Activated naive CD4-positive, alpha-beta T cell treated with anti-CD3 and anti-CD28 coated beads, Interleukin-2, amount 50 U/mL, for 72 hours (primary cell): ENCODE measurements at places on chromosomes 5 and 9. TPM values are rescaled to one million over a fixed set of nuclear protein-coding genes. Genes with fewer than 3 reads are reported as not detected.

Gene MRPS30
- 54.8 TPM for total RNA-seq

Gene SH3RF2
- not detected for total RNA-seq

Gene LHFPL2
- 0.18 TPM for total RNA-seq

Gene SMIM33
- 0.53 TPM for total RNA-seq

Gene SLCO6A1
- not detected for total RNA-seq

Gene NKD2
- 14.6 TPM for total RNA-seq

Gene IFNA13
- not detected for total RNA-seq

Gene PHF24
- total RNA-seq = 0.06 TPM

Gene OR1K1
- not detected for total RNA-seq

Gene CDC14B
- total RNA-seq = 1.5 TPM

Gene IFNA21
- total RNA-seq = not detected

Gene HMCN2
- not detected for total RNA-seq

Gene SNCB
- 1.2 TPM for total RNA-seq

Gene HMMR
- 76.9 TPM for total RNA-seq

Gene FGF1
- not detected for total RNA-seq

Gene ATG12
- 45.3 TPM for total RNA-seq

Gene SEMA5A
- not detected for total RNA-seq

Gene PDCD1LG2
- total RNA-seq = 0.19 TPM

Gene KIF20A
- total RNA-seq = 63.0 TPM

Gene PRR16
- total RNA-seq = not detected

Gene MZB1
- 14.2 TPM for total RNA-seq

Gene ERCC6L2
- 40.7 TPM for total RNA-seq

Gene F2RL2
- not detected for total RNA-seq

Gene SMC5
- total RNA-seq = 45.7 TPM

Gene CCDC171
- total RNA-seq = 4.1 TPM

Gene OLFML2A
- total RNA-seq = not detected

Gene JADE2
- 73.4 TPM for total RNA-seq

Gene RBM18
- 39.8 TPM for total RNA-seq

Gene AQP7
- 0.29 TPM for total RNA-seq
